ENCODE measurements at places on chromosomes 13 and 19.

DNA sequence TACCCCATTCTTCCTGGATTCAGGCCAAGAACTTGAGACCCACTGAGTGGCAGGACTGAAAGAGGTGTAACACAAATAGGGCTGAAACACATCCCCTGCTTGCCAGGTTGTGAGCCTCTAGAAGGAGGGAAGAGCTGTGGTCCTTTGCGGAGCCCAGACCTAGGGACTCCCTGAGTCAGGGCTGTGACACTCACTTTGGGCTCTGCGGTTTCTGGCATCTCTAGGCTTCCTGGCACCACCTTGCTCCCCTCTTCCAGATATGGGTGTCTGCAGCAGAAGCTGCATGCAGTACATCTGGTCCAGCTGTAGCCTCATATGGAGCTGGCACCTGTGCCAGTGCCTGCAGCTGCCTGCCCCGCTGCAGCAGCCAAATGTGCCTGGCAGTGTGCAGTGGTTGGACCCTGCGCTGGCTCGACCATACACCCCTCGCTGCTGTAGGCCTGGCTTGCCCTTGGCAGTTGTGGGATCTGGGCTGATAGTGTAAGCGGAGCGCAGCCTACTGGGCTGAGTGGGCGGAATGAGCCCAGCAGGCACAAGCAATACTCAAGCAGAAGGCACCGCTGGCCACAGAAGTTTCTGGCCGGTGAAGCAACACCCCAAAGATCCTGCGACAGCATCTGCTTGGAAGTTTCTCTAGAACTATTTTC, 290.4 kb downstream of the SLITRK6 start:
- DNase-seq: no peak

- DNase-seq: no peak
Observed at GRCh38 chr13:113937527-113938180, 36.2 kb downstream of the C13orf46 start.

GRCh38 chr19:35555301-35556005, 8.0 kb downstream of the ATP4A start:
- DNase-seq: no peak

- DNase-seq: no peak
Observed at GRCh38 chr13:25963674-25964073, 88.1 kb downstream of the SHISA2 start.

DNA sequence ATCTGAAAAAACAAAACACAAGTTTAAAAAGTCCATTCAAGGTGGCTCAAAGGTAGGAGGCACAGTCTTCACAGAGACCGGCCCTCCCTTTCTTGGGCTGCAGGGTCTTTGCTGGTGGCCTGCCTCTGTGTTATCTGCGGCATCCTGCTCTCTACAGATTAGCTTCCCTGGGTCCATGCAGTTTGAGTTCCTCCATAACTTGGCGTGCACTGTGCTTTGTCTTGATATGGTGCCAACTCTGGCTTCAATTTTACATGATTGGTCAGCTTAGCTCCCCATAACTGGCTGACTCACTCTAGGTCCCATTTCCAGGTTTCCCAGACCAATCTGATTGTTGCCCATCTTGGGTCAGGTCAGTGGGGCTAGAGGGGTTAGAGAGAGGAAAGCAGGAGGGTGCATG, 41.8 kb downstream of the TPT1 start:
- DNase-seq: peak; percentile 53

GRCh38 chr19:57434386-57435061, 601 bp upstream of the ZNF749 start:
- DNase-seq: no peak

- no peak for DNase-seq
Observed at GRCh38 chr13:112970552-112971287, 1.7 kb downstream of the MCF2L start.

DNA sequence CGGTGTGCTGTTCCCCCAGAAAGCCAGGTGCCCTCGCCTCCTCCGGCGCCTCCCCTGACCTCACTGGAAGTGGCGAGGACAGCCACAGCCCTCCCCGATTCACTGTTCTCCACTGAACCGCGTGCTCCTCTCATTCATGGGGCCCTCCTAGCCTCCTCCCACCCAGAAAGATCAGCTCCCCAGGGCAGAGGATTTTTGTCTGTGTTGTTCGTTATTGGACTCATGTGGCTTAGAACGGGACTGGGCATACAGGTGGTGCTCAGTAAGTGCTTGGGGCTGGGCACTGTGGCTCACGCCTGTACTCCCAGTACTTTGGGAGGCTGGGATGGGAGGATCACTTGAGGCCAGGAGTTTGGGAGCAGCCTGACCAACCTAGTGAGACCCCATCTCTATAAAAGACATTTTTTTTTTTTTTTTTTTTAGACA, 3.8 kb downstream of the PRTN3 start:
- DNase-seq: peak; percentile 47

- DNase-seq: no peak
Observed at GRCh38 chr19:38912600-38913514, 871 bp upstream of the CCER2 start.

DNA sequence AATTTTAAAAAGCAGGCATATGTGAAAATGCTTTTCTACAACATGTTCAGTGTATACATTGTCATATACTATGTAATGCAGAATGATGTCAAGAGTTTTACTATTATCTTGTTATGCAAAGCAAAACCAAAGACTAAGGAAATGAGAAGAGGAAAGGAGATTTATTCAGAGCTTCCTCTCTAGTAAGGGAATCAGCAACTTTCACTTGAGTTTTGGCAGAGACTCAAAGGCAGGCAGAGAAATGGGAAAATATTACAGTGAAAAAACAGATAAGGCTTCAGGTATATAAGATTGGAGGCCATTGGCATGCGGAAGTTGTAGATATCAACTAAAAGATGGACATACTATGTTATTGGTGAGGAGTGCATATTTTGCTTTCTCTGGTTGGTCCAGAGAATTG, 512.0 kb upstream of the PCDH20 start:
- no peak for DNase-seq

DNA sequence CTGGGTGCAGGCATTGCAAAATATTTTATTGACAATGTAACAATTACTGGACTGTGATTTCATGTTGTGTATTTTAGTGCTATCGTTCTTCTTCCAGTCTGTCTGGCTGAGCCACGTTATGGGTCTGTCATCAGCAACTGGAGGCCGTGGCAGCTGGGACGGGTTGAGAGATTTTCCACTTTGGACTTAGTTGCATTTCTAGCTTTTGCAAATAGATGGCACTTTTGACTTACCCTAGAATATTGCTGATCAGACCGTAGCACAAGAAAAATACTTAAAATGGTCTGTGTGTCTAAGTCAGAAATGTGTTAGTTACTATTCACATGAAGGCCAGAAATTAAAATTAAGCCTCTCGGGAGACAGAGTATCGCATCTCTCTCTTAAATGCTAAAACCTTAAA, 211.1 kb downstream of the TEX29 start:
- peak; percentile 54 for DNase-seq

DNA sequence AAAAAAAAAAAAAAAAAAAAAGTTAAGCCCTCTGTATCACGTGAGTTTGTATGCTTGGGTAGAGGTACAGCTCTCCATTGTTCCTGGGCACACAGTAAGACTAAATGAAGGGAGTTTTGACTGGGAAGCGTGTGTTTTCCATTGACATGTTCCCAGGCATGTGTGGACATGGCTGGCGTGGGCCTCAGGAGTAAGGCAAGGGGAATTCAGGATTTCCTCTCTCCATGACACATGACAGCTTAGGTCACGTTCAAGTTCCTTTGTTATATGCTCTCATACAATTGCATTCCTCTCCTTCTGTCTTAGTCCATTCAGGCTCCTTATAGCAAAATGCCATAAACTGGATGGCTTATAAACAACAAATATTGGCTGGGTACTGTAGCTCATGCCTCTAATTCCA, 17.1 kb upstream of the MAP3K10 start:
- DNase-seq: no peak
